CD4-positive, alpha-beta T cell treated with Interleukin-12 subunit alpha and Interleukin-12 subunit beta, for 1 hour (primary cell): ENCODE measurements at places on chromosomes 6 and 20.

GRCh38 chr6:123895346-123895745 is 91.7 kb downstream of the NKAIN2 start:
- no peak for DNase-seq

DNA sequence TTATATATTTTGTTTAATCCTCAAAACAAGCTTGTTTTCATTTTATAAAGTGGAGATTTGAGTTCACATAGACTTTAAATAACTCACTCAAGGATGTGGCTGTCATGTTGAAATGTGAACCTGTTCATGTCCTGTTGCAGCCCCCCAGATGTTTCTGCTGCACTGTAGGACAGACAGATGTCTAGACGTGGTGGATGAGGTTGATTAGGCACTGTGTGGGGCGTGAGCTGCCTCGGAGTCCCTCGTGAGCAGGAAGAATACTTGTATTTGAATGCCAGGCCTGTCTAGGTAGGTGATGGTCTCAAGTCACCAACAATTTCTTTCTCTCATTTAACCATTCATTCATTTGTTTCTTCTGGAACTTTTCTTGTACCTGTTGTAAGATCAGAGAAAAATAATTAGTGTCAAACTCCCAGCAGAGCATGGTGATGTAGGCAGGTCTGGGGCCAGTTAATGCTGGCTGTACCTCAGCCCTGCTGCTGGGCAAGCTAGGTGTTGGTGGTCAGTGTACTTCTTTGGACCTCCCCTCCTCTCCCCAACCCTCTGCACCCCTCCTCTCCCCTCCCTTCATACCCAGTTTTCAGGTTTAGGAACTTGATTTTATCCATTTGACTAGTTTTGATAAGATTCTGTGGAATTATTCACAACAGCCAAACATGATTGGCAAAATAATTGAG is 34.0 kb downstream of the AFDN start:
- no peak for DNase-seq

GRCh38 chr20:23519556-23519955 is 28.6 kb downstream of the CST8 start:
- no peak for DNase-seq

DNA sequence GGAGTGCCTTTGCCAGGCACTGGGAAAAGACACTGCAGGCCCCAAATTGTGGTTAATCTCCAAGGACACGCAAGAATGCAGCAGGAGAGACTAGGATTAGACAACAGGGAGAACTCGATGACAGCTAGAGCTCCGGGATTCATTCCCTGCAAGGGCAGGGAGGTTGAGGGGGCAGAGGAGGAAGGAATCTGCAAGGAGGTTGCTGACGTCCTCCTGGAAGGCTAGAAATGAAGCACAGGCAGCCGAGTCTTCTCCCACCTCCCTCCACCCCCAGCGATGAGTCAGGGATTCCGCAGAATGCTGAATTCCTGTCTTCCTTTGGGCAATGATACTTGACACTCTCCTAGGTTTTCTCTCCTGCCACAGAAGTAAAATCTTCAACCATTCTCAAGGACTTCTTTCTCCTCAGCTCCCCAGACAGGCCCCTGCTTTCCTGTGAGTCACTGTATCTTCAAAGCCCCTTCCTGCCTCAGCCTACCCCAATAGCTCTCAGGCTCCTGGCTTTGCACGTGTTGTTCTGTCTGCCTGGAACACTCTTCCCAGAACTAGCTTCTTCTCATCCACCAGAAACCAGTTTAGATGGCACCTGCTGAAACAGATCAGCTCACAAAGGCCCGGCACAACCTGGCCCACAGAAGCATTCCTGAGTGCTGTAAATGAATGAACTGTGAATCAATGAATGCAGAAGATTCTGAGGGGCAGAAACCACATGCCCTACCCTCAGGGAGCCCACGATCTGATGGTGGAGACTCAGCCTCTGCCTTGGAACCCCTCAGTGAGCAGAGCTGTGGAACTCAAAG is 85.6 kb downstream of the MRPL14 start:
- DNase-seq, result no peak

GRCh38 chr6:117432273-117432672 is 6.5 kb upstream of the ROS1 start:
- no peak for DNase-seq

DNA sequence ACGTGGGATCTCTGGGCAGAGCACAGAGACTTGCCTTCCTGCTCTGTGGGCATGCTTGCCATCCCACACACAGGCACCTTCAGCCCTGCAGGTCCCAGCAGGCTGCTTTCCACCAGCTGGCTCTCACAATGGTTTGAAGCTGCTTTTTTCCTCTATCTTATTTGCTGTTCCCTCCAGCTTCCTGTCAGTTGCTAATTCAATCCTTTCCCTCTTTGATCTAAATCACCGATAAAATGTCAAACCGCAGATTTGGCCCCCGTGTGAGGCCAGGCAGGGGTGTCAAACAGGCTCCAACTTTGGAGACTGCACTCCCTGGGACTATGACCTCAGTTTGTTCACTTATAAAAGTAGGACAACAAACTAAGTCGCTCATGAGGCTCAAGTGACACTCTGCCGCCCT is 40.6 kb upstream of the PCMTD2 start:
- no peak for DNase-seq

GRCh38 chr20:52004018-52004417 is 187.6 kb downstream of the ZFP64 start:
- DNase-seq, result no peak

DNA sequence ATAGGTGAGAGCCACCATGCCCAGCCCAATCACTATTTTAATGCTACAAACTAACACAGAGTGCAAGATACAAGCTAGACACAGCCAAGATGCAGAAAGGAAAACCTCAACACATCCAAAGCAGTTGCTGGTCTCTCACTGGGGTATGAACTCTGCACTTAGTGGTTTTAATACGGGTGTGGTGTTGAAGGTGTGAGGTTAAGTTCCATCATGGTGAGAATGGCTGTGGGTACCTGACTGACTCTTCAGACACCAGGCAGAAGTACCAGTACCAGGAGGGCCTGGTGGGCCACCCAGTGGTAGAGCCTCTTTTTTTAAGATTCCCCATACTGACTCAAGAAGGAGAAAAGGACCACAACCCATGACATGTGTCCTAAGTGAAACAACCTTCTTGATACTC is 13.0 kb downstream of the GNAS-AS1 start:
- no peak for DNase-seq

GRCh38 chr20:38757145-38757775 is 9.0 kb downstream of the ACTR5 start:
- no peak for DNase-seq

- no peak for DNase-seq
These were observed 167.1 kb downstream of the PHF3 start for GRCh38 chr6:63802606-63803206.

DNA sequence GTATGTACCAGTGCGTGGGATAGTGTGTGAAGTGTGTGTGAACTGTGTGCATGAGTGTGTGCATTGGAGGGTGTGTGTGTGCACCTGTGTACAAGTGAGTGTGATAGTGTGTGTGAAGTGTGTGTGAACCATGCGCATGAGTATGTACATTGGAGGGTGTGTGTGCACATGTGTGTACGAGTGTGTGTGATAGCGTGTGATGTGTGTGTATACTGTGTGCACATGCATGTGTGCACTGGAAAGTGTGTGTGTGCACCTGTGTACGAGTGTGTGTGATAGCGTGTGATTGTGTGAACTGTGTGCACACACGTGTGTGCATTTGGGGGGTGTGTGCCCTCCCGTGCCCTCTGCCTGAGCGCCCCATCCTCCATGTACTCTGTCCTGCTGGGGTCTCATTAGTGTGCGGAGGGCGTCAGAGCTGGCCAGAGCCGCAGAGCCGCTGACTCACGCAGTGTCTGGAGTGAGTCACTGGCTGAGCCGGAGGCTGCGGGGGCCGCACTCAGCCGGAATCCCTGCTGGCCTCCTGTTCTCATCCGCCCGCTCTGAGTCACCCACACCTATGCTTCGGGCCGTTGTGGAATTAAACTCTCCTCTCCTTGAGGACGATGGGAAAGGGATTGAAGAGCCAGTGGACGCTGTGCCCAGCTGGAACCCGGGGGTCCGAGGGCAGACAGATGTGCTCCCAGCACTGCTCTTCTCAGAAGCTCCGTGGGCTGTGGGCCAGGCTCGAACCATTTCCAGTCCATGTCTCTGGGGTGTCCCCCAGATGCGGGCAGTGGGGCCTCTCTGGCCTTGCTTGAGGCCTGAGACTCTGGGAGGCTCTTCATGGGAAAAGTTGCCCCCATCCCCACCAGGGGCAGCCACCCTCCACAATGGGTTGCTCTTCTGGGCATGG is 27.3 kb upstream of the STX16 start:
- no peak for DNase-seq

- DNase-seq, result no peak
These were observed 17.6 kb downstream of the GABRR1 start for GRCh38 chr6:89199579-89199978.

DNA sequence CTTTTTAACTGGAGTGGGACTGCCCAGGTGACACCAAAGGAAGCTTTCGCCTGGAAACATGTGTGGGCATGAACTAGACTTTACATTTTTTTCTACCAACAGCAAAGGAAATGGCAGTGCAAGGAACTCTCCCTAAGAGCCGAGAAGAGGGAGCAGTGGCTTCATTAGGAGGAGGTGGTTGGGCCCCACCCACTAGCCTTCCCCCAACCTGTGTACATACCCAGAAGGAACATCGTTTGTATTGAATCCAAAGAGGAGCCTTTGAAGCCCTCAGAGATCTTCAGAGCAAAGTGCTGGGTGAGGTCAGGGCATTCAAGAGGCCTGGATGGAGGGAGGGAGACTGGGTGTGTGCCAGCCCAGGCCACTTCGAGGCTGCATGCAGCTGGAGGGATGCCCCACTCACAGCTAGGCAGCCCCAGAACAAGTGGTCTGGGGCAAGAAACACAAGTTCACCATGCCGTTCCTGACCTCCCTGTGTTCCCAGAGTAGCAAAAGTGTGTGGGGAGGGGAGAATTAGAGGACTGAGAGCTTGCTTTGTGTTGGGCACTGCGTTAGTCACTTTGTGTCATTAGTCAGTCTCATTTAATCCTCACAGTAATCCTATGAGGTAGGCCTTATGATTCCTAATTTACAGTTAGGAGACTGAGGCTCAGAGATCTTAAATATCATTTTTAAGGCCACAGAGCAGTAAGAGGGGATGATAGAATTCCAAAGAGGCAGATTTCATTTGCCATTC is 191.6 kb upstream of the SUPT3H start:
- DNase-seq, result no peak

- no peak for DNase-seq
These were observed 80.8 kb downstream of the LYRM4 start for GRCh38 chr6:5179917-5180316.

GRCh38 chr6:150228072-150228733 is 85.4 kb downstream of the PPP1R14C start:
- no peak for DNase-seq

- no peak for DNase-seq
These were observed 566.2 kb upstream of the NRSN1 start for GRCh38 chr6:23559587-23560343.

DNA sequence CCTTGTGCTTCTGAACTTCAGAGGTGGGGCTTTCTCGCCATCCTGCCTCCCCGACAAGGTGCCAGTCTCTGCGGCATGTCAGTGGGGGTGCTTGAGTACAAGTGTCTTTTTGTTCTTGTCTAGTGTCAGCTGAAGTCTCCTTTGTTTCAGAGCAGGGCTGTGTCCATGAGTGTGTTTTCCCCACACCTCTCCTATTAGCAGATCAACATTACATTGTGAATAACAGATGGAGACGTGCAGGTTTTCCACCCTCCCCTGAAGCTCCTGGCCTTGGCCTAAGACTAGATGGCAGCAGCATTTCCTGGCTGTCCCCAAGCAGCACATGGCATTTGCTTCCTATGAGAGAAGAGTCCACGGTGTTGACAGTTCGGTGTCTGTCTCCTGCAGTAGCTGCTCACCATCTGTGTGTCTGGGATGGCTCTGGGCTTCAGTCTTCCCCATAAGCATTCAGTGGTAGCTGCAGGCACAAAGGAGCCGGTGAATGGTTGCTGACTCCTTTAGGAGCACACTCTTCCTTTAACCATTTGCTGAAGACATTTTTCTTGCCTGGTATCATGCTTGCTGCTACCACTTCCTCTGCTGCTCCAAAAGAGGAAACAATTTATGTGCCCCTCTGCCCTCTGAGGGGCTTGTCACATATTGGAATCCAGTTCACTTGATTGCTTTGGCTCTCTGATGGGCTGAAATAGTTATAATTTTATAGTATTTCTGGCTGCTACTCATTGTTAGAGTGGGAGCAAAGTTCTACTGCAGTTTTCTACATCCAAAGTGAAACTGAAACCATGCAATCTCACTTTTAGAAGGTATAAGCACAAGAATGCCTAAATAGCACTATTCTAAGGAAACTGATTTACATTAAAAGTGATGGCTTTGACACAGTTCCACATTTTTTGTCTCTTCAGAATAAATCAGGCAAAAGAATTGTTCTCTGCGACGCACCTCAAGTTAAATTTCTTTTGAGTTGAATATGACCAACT is 913.0 kb downstream of the C6orf118 start:
- no peak for DNase-seq

DNA sequence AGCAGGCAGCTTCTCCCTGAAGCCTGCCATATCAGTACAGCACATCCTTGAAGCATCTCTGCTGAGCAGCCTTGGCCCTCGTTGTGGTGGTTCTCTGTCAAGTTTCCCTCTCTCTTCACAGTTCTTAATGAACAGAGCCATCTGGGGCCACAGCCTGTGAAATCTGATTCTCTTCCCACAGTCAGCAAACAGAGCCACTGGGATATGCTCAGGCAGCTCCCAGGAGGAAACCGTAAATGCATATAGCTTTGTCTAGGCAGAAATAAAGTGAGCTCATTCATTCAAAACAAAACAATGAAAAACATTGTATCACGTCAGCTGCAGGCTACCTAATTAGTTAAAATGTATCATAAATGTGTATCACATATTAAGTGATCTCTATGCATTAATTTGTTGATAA is 80.3 kb downstream of the TBC1D7 start:
- no peak for DNase-seq

DNA sequence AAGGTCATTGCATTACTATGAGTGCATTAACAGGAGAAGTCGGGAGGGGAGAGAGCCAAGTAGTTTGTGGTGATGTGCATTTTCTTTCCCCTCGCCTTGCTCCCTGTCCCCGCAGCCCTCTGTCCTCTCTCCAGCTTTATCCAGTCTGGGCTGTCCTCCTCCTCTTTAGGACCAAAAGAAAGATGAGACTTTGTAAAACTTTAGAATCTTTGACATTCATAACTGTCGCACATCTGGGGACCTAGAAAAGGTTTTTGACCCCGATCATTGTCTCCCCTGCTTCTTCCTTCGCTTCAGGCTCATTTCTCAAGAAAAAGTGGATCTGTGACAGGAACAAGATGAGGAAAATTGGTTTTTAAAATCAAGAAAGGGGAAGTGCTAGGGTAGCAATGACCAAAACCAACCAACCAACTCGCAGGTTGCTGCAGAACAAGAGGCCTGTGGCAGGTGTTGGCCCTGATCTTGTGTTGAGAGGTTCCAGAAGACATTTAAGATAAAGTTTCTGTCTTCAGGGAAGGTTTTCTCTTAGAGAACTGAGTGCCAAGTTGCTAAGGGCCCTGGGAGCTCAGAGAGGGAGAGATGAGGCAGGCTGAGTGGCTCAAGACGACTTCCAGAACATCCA is 17.6 kb downstream of the SYTL3 start:
- no peak for DNase-seq

GRCh38 chr6:86937219-86938079 is at the start of gene HTR1E:
Gene HTR1E, plus strand, starts transcription at chr6:86937528. Its CDS starts 77,807 bp downstream, at chr6:87015335.
- DNase-seq, result no peak

- peak; percentile 9 for DNase-seq
These were observed 155.2 kb downstream of the SCML4 start for GRCh38 chr6:107668743-107669474.
